ENCODE measurements at places on chromosomes 3 and 15.

DNA sequence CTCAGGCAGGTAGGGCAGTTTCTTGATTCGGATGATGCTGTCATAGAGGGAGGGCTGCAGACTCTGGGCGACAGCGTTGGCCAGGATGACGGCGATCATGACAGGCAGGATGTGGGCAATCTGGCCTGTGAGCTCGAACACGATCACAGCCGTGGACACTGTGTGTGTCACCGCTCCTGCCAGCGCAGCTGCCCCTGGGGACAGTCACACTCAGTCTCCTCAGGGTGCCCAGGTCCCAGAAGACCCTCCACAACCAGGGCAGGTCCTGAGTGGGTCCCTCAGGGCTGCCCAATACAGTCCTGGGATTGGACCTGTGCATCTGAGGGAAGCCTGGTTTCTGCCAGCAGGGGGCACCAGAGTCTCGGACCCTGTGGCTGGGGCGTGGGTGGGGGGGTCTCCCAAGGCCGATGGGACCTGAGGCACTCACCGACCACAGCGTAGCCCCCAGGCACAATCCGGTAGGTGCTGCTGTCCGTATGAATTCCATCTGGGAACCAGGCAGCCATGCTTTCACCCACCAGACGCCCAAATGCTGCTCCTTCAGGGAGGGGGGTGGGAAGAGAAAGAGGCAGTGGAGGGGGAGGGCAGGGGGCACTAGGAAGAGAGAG is 7.2 kb downstream of the CLCN2 start:
- DNase-seq: no peak

GRCh38 chr15:78625606-78626280 is 4.9 kb upstream of the CHRNA3 start:
- no peak for DNase-seq

GRCh38 chr15:62912808-62913207 is 129.7 kb upstream of the TPM1 start:
- no peak for DNase-seq

GRCh38 chr15:60819860-60820259 is 340.9 kb upstream of the ICE2 start:
- no peak for DNase-seq

DNA sequence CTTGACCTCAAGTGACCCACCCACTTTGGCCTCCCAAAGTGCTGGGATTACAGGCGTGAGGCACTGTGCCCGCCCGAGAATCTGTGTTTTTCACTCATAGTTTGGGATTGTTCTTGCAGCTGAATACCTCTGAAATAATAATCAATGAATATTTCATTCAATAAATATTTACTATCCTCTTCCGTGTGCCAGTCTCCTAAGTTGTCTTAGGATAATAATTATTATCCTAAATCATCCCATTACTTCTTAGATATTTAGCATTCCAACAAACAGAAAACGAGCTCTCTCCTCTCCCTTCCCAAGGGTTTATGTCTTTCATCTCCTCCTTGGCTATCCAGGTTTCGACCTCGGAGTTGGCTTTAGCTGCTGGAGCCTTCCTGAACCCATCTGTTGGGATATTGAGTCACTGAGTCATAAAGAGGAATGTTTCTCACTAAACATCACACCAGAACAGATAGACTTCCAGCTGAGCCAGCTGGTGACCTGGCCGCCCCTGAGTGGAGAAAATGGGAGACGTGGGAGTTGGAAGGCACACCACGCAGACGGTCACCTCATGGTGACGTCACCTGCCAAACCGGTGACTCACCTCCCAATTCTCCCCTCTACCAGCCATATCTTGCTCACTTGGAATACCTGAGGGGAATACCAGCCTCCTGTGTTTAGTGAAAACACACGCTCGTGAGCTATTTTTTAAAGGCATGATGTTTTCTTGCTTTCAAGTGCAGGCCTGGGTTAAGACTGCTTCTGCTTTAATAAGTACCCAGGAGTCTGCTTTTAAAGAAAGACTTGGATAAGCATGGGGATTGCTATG is 43.9 kb downstream of the BHLHE40 start:
- no peak for DNase-seq

GRCh38 chr3:169841171-169841570 is 28.5 kb upstream of the LRRC34 start:
- DNase-seq: no peak

DNA sequence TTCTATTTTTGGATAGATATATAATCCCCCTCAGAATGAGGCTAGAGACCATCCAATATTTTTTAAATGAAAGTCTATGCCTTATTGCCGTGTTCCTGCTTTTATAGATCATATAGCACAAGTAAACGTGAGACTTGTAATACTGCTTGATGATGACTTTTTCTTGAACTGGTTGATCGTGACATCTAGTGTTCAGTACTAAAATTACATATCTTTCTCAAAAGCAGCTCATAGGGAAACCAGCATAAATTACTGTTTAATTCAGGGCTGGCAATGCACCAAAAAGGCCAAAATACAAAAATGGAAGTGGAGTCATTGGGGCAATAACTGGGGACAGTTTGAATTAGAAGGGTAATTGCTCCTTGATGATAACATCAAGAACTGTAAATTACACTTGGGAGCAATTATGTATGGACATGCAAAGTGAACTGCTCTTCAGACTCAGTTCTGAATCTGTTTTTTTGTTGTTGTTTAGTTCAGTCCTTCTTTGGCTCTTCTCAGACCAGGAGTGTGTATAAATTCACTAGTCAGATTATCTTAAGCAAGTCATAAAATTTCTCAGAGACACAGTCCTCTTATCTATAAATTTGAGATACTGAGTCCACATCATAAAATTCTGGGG is 325.3 kb downstream of the THSD4 start:
- DNase-seq: no peak

DNA sequence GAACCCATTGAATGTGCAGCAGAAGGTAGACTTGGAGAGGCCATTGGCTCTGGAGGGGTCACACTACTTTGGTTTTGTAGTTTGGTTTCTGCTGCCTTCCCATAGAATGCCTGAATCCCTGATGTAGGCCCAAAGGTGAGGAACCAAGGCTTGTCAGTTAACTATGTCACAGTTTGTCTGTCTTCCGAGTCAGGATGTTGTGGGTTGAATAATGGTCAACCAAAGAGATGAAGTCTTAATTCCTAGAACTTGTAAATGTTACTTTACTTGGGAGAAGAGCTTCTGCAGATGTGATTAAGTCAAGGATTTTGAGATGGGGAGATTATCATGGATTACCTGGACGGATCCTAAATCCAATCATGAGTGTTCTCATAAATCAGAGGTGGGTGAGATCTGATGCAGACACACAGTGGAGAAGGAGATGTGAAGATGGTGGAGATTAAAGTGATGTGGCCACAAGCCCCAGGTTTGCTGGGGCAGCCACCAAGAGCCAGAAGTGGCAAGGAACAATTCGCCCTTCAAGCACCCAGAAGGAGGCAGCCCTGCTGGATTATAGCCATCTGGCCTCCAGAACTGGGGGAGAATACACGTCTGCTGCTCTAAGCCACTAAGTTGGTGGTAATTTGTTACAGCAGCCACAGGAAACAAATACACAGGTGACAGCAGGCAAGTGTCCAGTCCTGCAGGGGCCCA is 2.3 kb upstream of the CCR8 start:
- no peak for DNase-seq

DNA sequence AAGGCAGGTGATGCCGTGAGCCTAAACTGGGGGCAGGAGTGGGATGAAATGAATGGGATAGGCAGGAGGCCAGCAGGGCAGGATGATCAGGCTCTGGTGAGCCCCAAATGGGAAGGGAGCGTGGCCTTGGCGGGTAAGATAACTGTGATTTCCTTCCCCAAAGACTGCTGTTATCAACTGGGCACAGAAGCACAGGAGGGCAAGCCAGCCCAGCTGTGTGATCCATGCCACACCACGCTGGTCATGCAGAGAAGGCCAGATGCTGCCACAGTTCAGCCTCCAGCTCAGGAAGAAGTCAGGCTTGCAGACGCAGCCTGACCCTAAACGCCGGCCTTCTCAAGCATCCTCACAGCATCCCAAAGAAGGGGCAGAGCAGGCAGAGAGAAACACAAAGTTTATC is 52.1 kb upstream of the GNB5 start:
- no peak for DNase-seq

DNA sequence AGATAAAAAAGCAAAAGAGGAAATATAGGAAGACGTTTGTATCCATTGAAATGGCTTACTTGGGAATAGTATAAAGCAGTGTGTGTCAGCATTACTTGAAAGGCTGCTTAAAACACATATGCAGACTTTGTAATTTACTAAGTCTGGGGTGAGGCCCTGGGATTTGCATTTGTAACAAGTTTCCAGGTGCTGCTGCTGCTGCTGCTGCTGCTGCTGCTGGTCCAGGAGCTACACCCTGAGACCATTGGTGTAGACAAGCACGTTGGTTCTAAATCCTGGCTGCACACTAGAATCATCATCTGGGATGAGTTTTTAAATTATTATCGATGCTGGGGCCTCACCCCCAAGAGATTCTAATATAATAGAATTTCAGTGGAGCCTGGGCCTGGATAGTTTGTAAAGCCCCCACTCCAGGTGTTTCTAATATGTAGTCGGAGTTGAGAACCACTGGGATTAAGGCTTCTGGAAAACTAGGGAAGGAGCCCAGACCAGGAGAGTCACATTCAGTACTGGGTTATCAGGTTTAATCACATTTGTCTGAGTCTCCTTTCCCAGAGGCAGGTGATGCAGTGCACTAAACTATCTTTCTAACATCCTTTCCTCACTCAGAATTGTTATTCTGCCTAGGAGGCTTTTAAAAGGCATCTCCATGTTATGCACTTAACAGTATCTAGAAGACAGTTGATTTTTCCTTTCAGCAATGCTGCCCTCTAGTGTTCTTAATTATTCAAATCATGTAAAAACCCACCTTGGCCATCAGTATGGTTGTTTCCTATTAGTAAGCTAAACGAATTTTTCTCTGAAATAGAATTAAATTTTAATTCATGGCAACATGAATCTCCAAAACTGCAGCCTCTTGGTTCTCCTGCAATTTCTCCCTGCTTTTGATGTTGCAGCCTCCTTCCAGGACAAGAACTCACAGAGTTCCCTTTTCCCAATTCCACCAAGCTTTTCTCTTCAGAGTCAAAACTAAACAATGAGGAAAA is 45.4 kb downstream of the SSR3 start:
- peak; percentile 37 for DNase-seq

- DNase-seq: no peak
These were observed 1011.8 kb upstream of the GBE1 start for GRCh38 chr3:82773207-82773606.

GRCh38 chr3:32934150-32934742 is 17.2 kb upstream of the CCR4 start:
- no peak for DNase-seq

DNA sequence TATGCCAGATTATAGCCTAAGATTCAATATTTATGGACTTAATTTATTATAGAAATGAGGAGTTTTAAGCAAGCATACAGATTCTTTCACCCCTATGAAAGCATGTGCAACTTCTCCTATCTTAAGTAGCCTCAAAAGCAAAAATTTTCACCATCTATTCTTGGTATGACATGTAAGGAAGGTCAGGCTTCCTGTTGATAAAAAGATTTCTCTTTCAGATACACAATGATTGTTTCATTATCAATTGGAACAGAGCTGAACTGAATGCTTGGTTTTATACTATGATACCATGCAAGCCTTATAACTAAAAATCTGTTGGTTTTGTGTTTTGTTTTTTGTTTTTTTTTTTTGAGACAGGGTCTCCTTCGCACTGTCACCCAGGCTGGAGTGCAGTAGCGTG is 3.9 kb downstream of the GRK7 start:
- no peak for DNase-seq

DNA sequence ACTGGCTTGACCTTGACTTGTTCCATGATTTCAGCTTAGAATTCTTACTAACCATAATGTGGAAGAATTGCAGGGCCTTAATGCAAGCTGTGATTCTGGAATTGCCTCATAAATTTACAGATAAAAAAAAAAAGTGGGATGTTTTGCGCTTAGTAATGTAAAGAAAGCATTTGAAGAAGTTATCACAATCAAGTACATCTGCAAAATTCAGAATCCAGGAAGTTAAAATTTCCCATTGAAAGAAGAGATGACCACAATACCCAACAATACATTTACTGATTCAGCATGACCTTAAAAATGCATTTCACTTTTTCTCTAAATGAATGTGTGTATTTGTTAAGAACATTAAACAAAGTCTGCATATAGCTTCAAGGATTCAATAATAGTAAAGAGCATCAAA is 65.1 kb upstream of the CCNL1 start:
- DNase-seq: no peak

DNA sequence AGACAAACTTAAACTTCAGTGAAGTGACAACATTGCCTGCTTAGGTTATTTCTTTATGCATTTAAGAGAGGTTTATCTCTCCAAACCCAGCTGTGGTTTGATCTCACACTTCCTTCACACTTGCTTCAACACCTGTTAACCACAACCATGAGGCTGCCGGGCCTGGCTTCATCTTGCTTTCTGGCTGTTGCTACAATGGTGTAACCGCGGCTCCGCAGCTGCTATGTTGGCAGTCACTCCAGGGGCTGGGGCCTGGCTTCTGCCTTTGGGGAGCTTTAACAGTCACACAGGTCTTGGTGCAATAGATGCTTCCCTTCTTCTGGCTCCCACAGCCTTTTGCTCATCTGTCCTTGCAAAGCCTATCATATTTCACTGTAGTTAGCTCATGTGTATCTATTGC is 72.9 kb upstream of the MNS1 start:
- peak; percentile 84 for DNase-seq

- peak; percentile 87 for DNase-seq
These were observed at the start of gene CD276 for GRCh38 chr15:73683777-73684580. TSS of gene CD276 (plus strand) at chr15:73684383. CDS start at chr15:73699640, 15,257 bp downstream.

GRCh38 chr3:138114988-138115971 is at the start of gene DZIP1L:
TSS of gene DZIP1L (minus strand) at chr3:138115608. CDS start at chr3:138103971, 11,637 bp downstream.
- peak; percentile 89 for DNase-seq

DNA sequence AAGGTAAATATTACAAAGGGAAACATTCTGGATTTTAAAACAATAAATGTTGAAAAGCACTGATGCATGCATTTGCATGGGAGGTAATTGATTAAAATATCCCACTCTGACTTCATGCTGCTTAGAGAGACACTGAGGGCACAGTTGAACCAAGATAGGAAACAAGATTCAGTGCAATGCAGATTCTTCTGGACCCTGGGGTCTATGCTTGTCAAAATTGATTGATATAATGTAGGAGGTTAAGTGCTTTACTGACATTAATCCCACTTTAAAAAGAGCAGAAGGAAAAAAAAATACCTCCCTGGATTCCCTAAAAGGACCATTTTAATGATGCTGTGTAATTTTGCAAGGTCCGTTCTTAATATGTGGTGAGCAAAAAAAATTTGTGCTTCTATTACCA is 454.2 kb downstream of the GABRB3 start:
- DNase-seq: no peak

GRCh38 chr3:26273196-26273595 is 349.4 kb upstream of the LRRC3B start:
- DNase-seq: no peak

- no peak for DNase-seq
These were observed 36.3 kb upstream of the TPM1 start for GRCh38 chr15:63006032-63006878.

DNA sequence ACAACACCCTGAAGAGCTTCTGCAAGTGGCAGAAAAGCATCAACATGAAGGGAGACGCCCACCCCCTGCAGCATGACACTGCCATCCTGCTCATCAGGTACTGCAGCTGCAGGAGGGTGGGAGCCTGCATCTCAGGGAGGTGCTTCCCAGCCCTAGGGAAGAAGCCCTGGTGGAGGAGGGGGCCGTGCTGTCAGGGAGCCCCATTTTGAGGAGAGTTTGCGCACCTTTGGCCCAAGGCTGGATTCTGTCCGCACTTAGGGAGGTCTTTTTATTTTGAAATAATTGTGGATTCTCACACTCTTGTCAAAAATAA is 42.1 kb downstream of the SAXO2 start:
- DNase-seq: no peak

GRCh38 chr3:138199851-138200250 is 12.8 kb downstream of the ARMC8 start:
- no peak for DNase-seq

Data from right hindlimb (tissue), 1 donor.